Upper lobe of left lung (tissue), 6 donors: ENCODE measurements at places on chromosomes 11 and 22. TPM values are rescaled to one million over a fixed set of nuclear protein-coding genes. Genes with fewer than 3 reads are reported as not detected.

- H3K4me3 ChIP-seq, result no peak overlapping the region
- no peak overlapping the region for H3K27ac ChIP-seq
- no peaks in the 10 kb centered on the region for H3K27me3 ChIP-seq
Measured at GRCh38 chr11:14506532-14506931, 6.9 kb upstream of the COPB1 start.

GRCh38 chr11:121291319-121291718 lies 1.3 kb upstream of the SC5D start:
- peaks cover 15% of the 10 kb centered on the region for H3K4me1 ChIP-seq
- no peak overlapping the region for H3K4me3 ChIP-seq
- H3K27me3 ChIP-seq, result no peaks in the 10 kb centered on the region
- no peaks in the 10 kb centered on the region for H3K36me3 ChIP-seq

The ART1 gene
- total RNA-seq, result 1.7 TPM

The CALCA gene
- total RNA-seq, result 0.61 TPM

The C11orf24 gene
- 17.8 TPM for total RNA-seq

The AQP11 gene
- not detected for total RNA-seq

GRCh38 chr11:134041349-134041748 lies 27.5 kb upstream of the JAM3 start:
- H3K27ac ChIP-seq, result no peak overlapping the region
- peaks cover 20% of the 10 kb centered on the region for H3K4me1 ChIP-seq
- no peak for DNase-seq
- H3K4me3 ChIP-seq, result no peak overlapping the region
- H3K27me3 ChIP-seq, result no peaks in the 10 kb centered on the region
- H3K36me3 ChIP-seq, result no peaks in the 10 kb centered on the region

DNA sequence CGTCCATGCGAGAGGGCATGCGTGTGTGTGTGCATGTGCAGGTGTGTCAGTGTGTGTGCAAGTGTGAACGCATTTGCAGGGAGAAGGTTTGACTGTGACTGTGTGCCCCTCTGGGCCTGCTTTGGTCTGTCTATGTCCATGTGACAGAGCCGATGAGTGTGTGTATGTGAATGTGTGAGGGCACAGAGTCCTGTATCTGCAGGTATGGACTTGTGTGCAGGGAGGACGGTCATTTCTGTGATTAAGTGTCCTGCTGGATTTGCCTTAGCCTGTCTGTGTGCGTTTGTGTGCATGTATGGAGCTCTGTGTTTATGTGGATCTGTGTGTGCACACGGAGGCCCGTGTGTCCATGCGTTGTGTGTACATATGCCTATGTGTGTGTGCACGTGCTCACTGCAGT lies 5.4 kb downstream of the EMID1 start:
- no peak for DNase-seq
- peaks cover 4% of the 10 kb centered on the region for H3K27me3 ChIP-seq
- no peak overlapping the region for H3K4me3 ChIP-seq
- no peak overlapping the region for H3K27ac ChIP-seq
- no peaks in the 10 kb centered on the region for H3K36me3 ChIP-seq

The KDM4D gene
- total RNA-seq, result not detected

- no peak for DNase-seq
- no peak overlapping the region for H3K27ac ChIP-seq
- no peaks in the 10 kb centered on the region for H3K27me3 ChIP-seq
- no peak overlapping the region for H3K4me3 ChIP-seq
Measured at GRCh38 chr22:30132290-30132996, 52.2 kb downstream of the HORMAD2 start.

DNA sequence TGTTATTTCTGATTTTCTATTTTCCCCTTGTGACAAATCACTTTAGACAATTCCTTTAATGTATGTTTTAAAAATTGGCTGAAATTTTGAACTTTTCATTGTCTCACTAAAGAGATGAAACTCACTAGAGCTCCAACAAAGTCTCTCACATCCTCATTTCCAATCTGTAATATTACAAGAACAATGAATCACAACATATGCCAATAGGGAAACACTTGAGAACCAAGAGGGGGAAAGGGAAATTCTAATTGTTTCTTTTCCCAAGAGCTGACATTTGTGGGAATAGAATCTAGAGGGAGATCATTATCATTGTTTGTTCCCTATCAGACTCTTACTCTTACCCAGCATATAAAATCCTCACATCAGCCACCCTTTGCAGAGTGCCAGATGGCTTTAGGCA lies 28.2 kb downstream of the OR10D3 start:
- H3K27ac ChIP-seq, result no peak overlapping the region
- no peaks in the 10 kb centered on the region for H3K4me1 ChIP-seq
- H3K4me3 ChIP-seq, result no peak overlapping the region
- DNase-seq, result no peak
- no peaks in the 10 kb centered on the region for H3K27me3 ChIP-seq
